ENCODE measurements at places on chromosomes 16 and 17. TPM values are rescaled to one million over a fixed set of nuclear protein-coding genes. Genes with fewer than 3 reads are reported as not detected.

The C16orf74 gene
- 5.5 TPM for total RNA-seq

The CYGB gene
- 18.4 TPM for total RNA-seq

The SMIM36 gene
- total RNA-seq: not detected

The IRX3 gene
- total RNA-seq: 18.9 TPM

The TBC1D3K gene
- total RNA-seq: not detected

The WSB1 gene
- 352 TPM for total RNA-seq

The SLC9A5 gene
- total RNA-seq: 3.6 TPM

The NHLRC4 gene
- total RNA-seq: 18.0 TPM

The PNMT gene
- 3.7 TPM for total RNA-seq

The TMC7 gene
- 1.9 TPM for total RNA-seq

The OR4D1 gene
- not detected for total RNA-seq

The LGALS9 gene
- 12.8 TPM for total RNA-seq

The KRT9 gene
- not detected for total RNA-seq

The TRPV2 gene
- 6.1 TPM for total RNA-seq

The CLEC10A gene
- total RNA-seq: 4.8 TPM

The CACNB1 gene
- total RNA-seq: 39.8 TPM

The NME1 gene
- total RNA-seq: 35.3 TPM

The SPHK1 gene
- total RNA-seq: 3.4 TPM

The TBC1D3B gene
- 4.0 TPM for total RNA-seq

The ZPBP2 gene
- total RNA-seq: not detected

The HOXB8 gene
- total RNA-seq: 64.8 TPM

The RTN4RL1 gene
- total RNA-seq: 1.9 TPM

The HSD17B2 gene
- 43.8 TPM for total RNA-seq

The PFAS gene
- total RNA-seq: 44.3 TPM

The LRRC59 gene
- total RNA-seq: 44.1 TPM

The KRT31 gene
- 0.47 TPM for total RNA-seq

The RCVRN gene
- total RNA-seq: not detected

The CD300E gene
- total RNA-seq: 1.1 TPM

The PPY gene
- total RNA-seq: not detected

The SLC13A5 gene
- 2.0 TPM for total RNA-seq

The USP22 gene
- 260 TPM for total RNA-seq

The CYBC1 gene
- total RNA-seq: 40.9 TPM

The ANKFN1 gene
- 1.5 TPM for total RNA-seq

The KRTAP4-4 gene
- not detected for total RNA-seq

The KRT39 gene
- total RNA-seq: 0.18 TPM

The REXO5 gene
- total RNA-seq: 6.6 TPM

The SLX4 gene
- total RNA-seq: 6.8 TPM

The OTOA gene
- 0.18 TPM for total RNA-seq

The TRPV3 gene
- 0.64 TPM for total RNA-seq

The CASKIN1 gene
- 1.6 TPM for total RNA-seq

The TMEM114 gene
- not detected for total RNA-seq

The C16orf54 gene
- total RNA-seq: 1.4 TPM

The NOD2 gene
- total RNA-seq: 2.8 TPM

The MARVELD3 gene
- total RNA-seq: 18.3 TPM
